ENCODE measurements at places on chromosomes 6 and 20.

GRCh38 chr20:10271494-10272219 lies 53.0 kb downstream of the SNAP25 start:
- no peak for DNase-seq

DNA sequence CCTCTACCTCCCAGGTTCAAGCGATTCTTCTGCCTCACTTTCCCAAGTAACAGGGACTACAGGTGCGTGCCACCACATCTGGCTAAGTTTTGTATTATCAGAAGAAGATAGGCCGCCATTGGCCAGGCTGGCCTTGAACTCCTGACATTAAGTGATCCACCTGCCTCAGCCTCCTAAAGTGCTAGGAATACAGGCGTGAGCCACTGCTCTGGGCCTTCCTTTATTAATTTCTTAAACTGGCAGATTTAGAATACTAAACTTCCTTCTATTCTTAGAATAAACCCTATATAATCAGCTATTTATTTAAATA lies 86.6 kb downstream of the HFE start:
- DNase-seq, result no peak

DNA sequence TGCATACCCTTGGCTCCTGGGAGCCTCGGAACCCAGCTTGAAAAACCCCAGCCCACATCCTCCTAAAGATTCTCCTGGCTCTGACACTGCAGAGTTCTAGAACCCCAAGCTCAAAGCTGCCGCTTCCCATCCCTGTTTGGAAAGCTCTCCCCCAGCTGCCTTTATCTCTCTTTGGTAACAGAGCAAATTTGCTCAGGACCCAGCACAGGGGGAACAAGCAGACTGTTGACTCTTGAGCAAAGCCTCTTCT lies 38.9 kb downstream of the HNF4A start:
- no peak for DNase-seq

- DNase-seq, result no peak
These were observed 74.2 kb downstream of the IRF4 start for GRCh38 chr6:465531-466348.

- no peak for DNase-seq
These were observed 189.3 kb downstream of the TRIM27 start for GRCh38 chr6:28734443-28734959.

DNA sequence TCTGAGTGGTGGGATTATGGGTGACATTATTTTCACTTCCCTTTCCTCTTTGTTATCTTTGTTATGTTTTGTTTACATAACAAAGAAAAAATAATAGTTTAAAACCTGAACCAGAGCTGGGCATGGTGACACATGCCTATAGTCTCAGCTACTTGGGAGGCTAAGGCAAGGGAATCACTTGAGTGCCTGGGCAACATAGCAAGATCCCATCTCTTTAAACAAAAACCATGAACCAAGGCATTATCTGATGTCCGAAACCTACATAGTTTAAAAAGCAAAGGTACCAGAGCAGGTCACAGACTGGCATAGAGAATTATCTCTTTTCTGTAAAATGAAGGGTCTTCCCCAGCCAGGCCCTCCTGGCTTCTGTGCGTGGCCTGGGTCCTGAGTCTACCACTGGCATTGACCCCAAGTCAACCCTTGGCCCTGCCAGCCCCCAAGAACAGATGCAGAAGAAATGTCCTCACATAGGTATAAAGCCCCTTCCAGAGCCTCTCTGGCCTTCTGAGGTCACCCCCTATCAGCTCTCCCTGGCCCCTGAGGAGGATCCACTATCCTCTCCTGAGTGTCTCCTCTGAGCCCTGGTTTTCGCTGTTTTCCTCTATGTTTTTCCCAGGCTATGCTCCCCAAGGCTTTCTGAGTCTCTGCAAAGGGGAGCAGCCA lies 81.3 kb downstream of the TRERF1 start:
- DNase-seq, result peak; percentile 50

DNA sequence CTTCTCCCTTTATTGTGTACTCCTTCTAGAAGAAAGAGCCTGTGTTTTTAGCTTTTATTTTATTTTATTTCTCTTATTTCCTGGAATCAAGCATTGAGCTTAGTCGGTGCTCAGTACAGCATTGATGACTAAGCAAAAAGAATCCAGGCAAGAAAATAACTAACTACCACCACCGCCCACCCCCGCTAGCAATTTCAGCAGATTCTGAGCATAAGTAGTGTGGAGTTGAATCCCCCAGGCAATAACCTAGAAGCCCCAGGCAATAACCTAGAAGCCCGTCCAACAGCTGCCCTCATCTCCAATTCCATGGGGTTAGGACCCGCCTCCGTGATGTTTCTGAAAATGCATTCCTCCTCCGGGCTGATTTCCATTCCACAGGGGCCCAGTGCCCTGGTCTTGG lies 258.0 kb upstream of the TAB2 start:
- DNase-seq, result no peak

DNA sequence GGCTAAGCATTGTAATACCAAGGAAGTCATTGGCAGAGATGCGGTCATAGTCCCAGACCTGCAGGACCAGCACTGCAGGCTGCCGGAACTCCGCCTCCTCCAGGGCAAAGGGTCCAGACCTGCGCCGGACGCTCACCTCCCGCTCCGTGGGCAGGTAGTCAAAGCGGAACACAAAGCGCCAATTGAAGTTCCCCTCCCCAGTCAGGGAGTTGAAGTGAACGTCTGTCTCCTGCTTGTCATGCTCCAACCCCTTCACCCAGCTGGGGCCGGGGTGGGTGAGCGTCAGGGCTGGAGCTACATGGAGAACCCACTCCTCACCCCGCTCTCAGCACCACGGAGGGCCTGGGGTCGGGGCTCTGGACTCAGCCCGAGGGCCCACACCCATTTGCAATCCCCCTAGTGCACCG lies 18.2 kb downstream of the ERGIC3 start:
- DNase-seq, result no peak

- DNase-seq, result no peak
These were observed 133.7 kb downstream of the RCAN2 start for GRCh38 chr6:46357591-46357990.

DNA sequence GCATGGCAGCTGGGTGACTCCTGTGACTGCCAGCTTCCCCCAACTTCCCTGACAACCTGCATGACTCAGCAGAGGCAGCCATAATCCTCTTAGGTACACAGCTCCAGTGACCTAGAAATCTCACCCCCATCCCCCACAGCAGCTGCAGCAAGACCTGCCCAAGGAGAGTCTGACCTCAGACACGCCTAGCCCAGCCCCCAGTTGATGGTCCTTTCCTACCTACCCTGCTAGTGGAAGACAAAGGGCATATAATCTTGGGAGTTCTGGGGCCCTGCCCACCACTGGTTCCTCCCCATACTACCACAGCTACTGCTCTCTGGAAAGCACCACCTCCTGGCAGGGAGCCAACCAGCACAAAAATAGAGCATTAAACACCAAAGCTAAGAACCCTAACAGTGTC lies 90.2 kb downstream of the F13A1 start:
- DNase-seq, result no peak

DNA sequence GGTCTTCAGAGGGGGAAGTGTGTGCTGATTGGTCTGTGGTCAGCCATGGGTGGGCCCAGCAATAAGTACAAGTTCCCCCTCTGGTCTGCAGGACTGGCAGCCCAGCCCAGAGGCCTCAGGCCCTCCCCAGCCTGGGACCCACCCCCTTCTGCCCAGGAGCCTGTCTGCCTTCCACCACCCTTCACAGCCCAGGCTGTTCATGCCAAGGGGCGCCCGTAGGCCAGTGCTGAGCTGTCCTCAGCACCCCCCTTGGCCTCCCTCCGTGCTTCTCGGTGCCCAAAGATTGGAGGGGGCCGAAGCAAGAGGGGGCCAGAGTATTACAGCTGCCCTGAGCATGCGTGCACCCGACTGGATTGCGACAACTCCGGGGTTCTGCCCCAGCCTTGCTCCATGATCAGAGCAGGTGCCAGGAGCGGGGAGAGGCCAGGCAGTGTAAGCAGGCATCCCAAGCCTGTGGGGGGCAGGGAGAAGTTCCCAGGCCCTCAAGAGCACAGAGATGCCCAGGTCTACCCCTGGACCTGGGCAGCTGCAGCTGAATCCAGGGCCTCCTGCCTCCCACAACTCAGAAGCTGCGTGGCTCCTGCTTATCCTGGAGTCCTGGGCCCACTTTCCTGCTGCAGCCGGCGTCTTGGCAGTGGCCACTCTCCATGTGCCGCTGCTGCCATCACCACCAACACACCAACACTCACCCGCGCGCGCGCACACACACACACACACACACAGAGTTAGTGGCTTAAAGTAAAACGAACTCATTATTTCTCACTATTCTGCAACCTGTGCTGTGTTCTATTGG lies 33.3 kb downstream of the CST9L start:
- no peak for DNase-seq

- DNase-seq, result no peak
These were observed 213.9 kb upstream of the ECI2 start for GRCh38 chr6:4349323-4349722.

- no peak for DNase-seq
These were observed 28.1 kb downstream of the COL11A2 start for GRCh38 chr6:33164176-33164575.

GRCh38 chr20:37365760-37366638 lies 20.1 kb downstream of the SRC start:
- DNase-seq, result no peak

DNA sequence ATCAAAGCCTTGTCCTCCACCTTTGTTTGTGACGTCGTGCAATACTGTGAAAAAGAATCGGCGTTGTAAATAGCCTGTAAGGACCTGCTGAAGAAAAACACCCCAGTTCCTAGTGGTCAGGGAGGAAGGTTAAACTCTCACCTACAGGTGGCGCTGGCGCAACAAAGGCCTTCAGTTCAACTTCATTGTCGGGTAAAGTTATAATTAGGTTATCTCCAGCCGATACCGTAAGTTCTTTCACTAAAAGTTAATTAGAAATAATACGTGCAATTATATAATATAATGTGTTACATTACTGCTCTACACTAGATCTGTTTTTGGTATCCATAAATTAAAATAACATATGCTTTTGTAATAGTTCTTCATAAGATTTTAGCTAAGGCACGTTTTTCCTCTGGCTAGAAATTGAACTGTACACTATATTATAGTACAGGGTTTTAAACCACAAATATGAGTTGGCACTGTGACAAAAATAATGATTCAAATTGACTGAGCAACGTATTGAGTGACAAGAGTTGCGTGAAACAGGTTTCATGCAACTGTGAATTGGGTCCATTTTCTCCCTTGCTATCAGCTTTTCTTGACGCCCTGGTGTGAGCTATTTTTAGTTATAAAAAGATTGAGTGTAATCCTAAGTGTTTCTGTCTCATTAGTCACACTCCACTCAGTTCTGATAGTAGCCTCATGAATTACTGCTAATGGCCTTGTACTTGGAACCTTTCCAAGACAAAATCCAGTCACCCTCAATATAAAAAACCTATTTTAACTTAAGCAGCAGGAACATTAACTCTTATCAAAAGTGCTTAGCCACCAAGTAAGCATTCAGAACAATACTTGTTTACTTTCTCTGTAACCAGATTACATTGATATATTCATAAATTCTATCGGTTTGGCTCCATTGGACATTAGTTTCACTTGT lies 62.3 kb downstream of the KIAA0319 start:
- peak; percentile 84 for DNase-seq

- DNase-seq, result no peak
These were observed 331.4 kb upstream of the QKI start for GRCh38 chr6:163083141-163083540.

GRCh38 chr6:153085239-153085638 lies 45.8 kb downstream of the RGS17 start:
- DNase-seq, result no peak

- no peak for DNase-seq
These were observed 250.2 kb downstream of the PREX1 start for GRCh38 chr20:48577557-48577956.

DNA sequence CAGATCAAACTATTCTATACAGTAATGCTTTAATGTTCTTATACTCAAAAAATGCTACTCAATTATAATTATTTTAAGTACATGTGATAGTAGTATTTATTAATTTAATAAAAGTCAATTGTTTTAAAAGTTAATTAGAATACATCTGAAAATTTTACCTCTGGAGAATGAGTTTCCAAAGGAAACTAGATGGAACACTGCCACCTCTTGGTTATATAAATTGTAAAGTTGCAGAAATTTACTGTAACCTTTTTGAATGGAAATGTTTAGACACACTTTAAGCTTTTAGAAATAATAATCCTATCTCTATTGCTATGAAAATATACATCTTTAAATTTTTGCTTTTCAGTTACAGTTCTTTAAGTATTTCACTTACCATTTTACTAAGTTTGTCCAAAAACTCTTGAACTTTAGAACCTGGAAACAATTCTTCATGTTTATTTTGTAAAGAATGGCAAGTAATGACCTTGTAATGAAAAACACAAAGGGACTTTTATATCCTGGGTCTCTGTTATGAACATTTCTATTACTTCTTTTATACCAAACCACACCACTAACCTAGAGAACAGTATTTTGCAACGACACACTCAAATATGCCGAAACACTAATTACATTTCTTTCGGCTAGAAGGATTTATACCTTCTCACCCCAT lies 10.9 kb upstream of the BMP5 start:
- no peak for DNase-seq

- no peak for DNase-seq
These were observed 245.1 kb downstream of the FOXA2 start for GRCh38 chr20:22339091-22339881.

DNA sequence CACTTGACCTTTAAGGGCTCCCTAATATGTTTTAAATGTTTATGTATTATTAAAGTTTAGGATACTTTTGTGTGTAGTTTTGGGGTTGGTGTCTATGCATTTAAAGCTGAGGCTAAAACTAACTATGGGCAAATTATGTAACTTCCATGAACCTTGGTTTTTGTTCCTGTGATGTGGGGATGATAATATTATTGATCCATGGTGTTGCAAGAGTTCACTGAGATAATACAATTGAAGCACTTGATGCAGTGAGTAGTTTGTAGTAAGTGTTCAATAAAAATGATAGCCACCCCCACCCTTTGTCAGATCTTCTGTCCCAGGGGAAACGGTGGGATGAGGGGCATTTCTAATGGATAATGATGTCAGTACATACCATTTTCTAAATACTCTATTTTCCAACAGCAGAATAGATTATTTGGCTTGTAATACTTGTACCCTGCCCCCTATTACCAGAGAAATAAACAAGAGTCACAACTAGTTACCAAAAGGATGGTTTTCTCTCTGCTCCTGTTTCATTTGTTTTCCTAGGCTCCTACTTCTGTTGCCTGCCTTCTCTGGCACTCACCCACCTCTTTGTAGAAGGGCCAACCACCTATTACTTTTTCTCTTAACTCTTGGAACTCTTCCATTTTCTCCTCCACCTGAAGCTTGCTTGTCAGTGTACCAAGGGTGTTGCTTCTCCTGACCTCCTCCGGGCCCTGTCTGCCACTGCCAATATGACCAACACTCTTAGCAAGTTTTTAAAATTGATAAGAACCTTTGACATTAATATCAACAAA lies 97.9 kb downstream of the RCAN2 start:
- no peak for DNase-seq
